Activated naive CD8-positive, alpha-beta T cell treated with anti-CD3 and anti-CD28 coated beads, Interleukin-2, amount 10 ng/mL, durations not matched to agents 7 days and 5 days (primary cell): ENCODE measurements at places on chromosomes 3 and 15. TPM values are rescaled to one million over a fixed set of nuclear protein-coding genes. Genes with fewer than 3 reads are reported as not detected.

DNA sequence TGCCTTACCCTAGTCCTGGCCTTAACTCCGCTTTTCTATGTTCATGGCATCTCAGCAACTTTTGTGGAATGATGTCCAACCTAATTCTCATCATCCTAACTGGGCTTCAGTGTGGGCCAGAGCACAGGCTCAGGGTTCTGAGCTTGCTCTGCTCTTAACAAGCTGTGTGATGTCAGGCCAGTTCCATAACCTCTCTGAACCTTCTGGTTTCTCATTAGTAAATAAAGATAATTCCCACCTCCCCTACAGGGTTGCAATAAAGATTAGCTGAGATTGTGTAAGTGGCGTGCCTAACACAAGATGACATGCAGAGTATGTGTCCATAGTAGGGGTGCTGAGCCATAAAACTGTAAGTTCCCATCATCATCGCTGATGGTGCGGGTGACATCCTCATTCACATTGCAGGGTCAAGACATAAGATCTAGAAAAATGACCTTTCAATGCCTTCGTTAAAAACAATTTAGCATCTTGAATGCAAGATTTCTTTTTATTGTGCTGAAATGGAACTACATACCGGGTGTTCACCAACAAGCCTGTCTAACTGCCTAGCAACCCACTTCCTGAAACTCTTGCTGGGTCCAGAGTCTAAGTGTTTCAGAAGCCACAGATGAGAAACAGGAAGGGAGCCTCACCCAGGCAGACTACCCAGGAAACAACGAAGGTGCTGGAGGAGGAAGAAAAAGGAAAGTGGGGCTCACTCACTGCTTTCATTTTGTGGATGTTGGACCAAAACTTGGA is 36.2 kb downstream of the CDCP1 start:
- DNase-seq: no peak

Gene PEX5L
- total RNA-seq: not detected

GRCh38 chr3:26653811-26654425 is 31.3 kb downstream of the LRRC3B start:
- no peak for DNase-seq

DNA sequence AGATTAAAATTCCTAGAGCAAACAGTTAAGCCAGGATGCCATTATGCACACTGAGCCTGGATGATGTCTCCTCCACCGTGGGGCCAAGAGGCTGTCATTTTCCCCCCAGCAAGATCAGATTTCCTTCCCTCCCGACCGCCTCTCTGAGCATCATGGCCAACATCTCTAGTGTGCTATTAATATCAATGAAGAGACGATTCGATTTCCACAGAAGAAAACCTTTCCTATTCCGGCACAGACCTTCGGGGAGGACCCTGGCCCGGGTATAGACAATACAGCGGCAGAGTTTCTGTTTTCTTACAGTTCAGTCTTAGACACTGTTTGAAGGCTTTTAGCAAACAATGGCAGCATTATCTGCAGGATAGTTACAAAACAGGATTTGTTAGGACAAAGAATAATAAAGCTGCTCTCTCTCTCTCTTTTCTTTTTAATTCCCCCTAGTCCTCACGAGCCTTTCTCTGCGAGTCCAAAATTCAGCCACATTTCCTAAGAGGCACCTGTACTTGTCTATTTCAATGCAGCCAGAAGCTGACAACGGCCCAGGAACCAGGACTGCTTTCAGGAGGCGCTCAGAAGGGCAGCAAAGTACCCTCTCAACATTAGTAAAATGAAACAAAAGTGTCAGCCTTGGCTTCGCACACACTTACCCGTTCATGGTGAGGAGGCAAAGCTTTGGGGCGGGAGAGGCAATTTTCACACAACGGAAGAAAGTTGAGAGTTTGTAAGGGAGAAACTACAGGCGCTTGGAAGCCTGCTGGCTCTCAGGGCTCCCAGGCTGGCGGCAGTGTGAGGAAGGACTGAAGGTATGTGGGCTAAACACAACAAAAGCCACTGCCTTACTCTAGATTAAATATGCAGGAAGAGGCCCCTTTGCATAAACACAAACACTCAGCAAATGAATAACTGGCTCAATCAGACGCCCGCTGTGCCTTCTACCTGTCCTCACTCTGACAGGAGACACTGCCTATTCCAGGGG is 278.0 kb downstream of the FOXP1 start:
- peak; percentile 53 for DNase-seq

Gene CEP152
- total RNA-seq: 31.1 TPM

Gene ASB14
- total RNA-seq: not detected

- DNase-seq: no peak
Observed at GRCh38 chr3:59880717-59881116, 830.9 kb upstream of the CFAP20DC start.

Gene PLS1
- total RNA-seq: 2.6 TPM

DNA sequence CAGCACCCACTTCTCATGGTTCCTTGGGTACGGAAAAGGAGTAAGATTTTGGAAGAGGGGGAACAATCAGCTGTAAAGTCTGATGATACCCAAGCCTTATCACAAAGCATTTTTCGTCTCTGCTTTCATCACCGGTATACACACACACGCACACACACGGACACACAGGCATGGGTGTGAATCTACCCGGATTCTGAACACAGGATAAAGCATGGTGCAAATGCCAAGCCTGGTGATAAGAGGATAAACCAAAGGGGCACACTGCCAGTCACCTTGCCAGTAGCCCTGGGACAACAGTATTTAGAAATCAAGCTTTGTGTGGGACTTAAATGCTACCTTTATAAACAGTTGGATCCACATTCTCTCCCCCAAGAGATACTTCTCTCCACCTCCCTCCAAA is 22.2 kb downstream of the FAM174B start:
- DNase-seq: no peak

DNA sequence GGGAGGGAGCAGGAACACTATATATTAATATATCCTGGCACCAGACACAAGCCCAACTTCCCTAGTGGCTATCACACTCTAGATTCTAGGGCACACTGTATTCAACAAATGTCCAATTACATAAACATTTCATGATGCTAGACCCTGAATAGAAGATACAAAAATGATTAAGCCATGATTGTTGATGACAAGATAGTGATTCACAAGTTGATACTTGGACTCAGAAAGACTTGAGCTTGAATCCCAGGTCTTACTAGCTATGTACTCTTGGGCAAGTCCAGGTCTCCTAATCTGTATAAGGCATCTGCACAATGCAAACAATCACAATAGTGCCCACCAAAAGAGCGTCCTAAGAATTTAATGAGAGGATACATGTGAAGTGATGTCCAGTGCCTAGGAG is 10.0 kb upstream of the SNTN start:
- DNase-seq: no peak

DNA sequence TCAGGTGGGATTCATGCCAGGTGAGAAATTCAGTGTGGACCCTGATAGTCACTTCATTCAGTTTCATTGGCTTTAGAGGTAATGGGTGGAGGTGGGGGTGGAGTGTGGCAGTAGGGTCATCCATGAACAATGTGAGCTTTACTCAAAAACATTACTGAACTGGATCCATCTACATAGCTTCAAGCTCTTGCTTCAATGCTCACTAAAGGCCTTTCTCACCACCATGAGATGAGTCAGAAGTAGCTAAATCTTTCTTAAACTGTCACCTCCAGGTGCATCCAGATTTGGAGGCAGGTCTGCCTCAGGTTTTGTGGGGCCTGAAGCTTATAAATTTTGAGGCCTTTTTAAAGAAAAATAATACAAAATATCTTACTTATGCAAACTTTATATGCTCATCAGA is 363.6 kb downstream of the CHST2 start:
- DNase-seq: no peak

Gene PP2D1
- not detected for total RNA-seq

- no peak for DNase-seq
Observed at GRCh38 chr15:39628546-39629257, 47.8 kb downstream of the THBS1 start.

DNA sequence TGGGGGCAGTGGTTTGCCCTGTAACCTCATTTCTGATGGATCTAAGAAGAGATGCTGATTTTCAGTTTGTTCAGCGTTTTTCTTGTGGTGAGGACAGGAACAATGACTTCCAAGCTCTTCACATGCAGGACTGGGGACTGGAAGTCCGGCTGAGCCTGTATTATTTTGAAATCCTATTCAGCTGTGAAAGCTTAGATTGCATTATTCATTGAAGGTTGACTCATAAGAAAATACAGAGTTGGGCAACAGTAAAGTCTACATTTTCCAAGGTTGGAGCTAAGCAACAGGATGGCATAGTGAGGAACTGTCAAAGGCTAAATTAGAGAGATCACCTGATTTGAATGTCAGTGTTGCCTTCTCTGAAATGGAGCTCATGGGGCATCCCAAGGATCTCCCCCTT is 230.9 kb upstream of the FEZF2 start:
- DNase-seq: no peak

DNA sequence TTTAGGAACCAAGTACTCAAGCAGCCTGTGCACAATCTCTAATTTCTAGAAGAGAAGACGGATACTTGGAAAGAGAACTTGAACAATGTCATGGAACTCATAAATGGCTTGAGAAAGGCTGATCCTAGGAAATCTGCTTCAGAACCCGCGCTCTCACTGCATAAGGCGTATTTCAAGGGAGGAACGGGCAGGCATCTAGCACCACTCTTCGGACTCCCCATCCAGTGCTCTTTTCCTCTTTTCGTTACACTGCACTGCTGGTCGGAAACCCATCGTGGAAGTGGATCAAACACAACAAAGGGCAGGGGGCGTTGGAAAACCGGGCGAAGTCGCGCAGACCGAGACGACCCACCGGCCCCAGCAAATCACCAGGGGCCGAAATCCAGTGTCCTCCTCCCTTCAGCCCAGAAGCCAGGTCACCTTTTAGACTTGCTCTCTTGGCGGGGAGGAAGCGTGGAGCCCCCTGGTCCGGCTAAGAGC is 539 bp upstream of the TLNRD1 start:
- no peak for DNase-seq

DNA sequence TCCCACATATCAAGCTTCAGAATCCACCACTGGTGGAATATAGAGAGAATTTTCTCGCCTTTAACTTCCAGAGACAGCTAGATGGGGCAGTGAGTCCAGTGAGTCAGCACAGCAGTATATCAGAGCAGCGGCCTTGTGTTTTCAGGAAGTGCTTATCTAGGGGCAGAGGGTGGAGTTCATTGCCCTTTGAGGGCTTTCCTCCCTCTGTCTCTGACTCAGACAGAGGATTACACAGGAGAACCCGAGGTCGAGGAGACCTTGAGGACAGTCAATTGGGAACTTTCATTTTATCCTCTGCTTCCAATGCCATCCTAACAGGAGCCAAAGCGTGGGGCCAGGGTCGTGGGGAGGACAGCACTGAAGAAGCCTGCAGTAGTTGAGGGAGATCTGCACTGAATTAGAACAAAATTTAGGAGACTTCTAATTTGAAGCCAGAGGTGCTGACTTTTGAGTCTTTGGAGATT is 109.6 kb upstream of the UMPS start:
- DNase-seq: no peak

DNA sequence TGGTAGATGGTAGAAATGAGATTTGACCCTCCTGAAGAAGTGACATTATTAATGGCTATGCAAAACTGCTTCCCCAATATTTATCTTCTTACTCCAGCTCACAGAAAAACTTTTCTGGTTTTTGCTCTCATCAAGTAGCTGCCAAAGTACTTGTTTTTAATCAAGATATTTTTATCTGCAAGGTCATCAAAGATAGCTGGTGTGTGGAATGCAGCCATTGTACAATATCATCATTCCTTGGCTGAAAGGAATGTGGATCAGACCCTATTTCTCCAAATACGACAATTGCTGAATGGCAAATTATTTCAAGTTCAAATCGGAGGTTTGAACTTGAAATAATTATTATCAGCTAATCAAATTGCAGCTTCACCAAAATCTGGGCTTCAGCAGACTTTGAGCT is 126.9 kb upstream of the SLC7A14 start:
- no peak for DNase-seq

DNA sequence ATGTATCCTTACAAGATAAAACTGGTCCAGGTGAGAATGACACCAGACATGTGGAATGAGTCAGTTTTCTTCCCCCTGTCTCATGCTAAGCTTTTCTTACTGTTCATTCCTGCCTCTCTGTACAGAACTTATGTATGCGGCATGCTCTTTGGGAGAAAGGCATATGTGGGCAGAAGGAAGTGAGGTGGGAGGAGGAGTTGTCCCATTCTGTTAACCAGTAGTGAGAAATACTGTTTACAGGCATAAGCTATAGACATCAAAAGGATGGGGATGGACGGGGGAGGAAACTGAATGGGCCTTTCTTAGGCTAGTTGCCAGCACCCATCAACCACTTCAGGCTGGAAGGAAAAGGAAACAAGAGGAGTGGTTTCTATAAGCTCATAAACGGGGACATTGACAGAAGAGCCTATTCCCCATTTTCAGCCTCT is 143.6 kb upstream of the BHLHE40 start:
- DNase-seq: no peak

DNA sequence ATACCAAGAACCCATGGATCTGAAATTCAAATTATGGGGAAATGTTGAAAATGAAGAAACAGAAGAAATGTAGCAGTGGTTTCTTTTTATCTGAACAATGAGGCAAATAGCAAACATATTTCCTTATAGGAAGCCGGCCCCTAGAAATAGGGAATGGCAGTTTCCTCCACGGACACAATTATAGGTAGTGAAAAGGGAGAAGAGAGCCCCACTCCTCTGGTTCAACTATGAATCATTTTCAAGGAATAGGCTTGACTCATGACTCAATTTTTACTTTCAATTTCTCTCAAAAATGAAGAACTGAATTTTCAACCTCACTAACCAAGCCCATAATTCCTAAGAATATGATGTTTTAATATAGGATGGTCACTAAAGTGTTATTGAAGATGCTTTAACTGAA is 243.1 kb downstream of the MECOM start:
- no peak for DNase-seq

GRCh38 chr15:92654662-92655061 is 913 bp downstream of the FAM174B start:
- no peak for DNase-seq

Gene GMPS
- 84.0 TPM for total RNA-seq

DNA sequence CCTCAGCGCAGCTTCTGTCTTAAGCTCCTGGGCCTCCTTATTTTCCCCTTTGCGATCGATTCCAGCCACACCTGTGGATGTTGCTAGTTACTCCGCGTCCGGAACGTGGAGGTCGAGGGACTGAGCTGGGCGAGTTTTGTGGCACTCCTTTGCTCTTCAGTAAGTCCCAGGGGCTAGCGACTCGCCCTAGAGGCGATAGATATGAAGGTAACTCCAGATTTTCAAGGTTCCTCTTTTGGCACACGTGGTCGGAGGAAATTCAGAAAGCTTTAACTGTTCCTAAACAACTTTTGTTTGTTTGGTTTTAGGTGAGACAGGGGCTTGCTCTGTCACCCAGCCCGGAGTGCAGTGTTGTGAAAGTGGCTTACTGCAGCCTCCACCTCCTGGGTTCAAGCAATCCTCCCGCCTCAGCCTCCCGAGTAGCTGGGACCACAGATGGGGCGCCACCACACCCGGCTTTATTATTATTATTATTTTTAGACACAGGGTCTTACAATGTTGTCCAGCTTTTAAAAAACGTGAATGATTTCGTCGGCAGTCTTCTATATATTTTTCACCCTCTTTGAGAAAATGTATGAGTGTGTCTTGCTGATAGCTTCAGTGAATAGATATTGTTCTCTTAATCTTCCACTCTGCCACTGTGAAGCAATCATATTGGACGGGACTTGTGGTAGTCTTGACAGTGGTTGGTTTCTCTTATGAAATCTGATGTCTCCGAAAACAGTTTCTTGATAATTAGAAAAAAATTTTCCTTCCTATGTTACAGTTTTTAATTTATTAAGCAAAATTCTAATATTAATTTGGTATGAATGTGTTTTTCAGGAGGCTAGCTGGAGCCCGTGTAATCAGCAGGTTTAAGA is 785 bp downstream of the MFSD1 start:
- no peak for DNase-seq
